ENCODE measurements at places on chromosomes 6 and 20.

GRCh38 chr20:32608664-32609015 lies 23.5 kb upstream of the NOL4L start:
- no peak for DNase-seq

GRCh38 chr6:169237496-169238134 lies 16.0 kb downstream of the THBS2 start:
- no peak for DNase-seq

- no peak for DNase-seq
Observed at GRCh38 chr20:43987531-43987930, 72.9 kb downstream of the TOX2 start.

DNA sequence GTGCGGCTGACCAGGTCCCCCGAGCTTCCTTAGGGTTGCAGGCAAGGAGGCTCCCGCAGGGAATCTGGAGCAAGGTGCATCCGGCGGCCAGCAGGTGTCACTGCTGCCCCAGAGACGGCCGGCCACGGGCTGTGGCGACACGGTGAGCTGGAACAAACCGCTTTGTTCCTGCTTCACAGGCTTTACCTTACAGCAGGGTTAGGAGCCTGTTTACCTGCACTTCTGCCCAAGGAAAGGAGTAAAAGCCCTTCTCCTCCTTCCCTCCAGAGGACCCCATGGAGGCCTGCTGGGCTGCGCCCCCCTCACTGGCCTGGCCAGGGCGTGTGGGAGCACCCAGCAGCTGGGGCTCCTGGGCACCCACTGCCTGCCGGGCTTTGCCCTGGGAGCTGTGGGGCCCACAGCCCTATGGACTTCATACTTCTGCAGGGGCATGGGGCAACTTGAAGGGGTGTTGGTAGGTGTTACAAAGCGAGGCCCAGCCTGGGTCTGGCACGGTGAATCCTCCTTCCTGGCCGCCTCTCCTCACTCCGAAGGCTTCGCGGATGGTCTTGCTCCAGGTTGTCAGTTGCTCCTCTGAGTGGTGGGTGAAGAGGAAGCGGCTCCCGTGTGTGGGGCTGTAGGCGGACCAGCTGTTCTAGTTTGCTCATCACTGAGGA lies 88.4 kb downstream of the CDC5L start:
- peak; percentile 22 for DNase-seq

DNA sequence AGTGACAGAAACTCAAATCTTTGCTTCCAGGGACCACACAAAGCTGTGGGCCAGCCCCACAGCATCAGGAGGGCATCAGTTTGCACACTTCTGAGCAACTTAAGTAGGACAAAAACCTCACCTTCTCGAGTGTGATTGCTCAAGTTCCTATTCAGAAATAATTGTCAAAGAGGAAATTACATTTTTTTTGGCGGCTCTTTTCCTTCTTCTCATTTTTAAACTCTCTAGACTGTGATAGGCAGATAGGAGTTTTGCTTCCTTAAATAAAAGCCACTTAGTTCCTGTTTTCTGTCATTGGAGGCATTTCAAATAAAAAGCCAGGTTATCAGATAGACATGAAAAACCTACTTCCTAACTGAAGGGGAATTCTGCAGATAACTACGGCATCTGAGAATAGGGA lies 11.2 kb upstream of the TAGAP start:
- DNase-seq: no peak

DNA sequence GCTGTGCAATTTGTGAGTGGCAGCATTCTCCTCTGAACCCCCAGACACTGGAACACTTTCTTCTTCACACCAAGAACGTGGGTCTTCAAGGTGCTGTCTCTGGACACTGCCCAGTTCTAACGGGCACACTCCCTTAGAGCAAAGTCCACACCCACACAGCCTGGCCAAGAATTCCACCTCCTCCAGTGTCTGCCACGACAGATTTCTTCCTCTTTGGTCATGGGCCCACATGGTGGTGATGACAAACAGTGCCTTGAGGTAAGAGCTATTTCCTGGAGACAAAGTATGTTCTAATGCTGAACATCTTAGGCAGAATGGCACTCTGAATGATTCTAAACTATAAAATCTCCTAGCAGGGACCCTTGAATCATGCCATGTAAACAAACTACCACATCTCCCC lies 25.5 kb upstream of the SSTR4 start:
- DNase-seq: no peak

GRCh38 chr6:168699631-168700295 lies 258.8 kb downstream of the SMOC2 start:
- no peak for DNase-seq

- no peak for DNase-seq
Observed at GRCh38 chr20:53657279-53657678, 63.6 kb upstream of the ZNF217 start.

DNA sequence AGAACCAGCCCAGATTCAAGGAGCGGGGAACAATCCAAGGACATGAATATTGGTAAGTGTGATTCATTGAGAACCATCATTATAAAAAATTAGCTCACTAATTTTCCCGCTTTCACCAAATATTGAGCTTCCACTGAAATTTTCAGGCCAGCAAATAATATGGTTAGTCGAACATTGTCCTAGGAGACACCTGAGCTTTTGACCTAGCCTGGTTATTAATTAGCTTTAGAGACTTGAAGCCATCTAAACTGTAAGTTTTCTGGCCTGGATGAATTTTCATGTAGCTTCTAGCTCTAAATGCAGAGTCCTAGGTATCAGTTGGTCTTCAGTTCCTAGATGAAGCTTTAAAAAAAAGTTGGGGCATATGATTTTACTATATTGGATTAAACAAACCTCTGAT lies 17.1 kb upstream of the RALGAPA2 start:
- no peak for DNase-seq

DNA sequence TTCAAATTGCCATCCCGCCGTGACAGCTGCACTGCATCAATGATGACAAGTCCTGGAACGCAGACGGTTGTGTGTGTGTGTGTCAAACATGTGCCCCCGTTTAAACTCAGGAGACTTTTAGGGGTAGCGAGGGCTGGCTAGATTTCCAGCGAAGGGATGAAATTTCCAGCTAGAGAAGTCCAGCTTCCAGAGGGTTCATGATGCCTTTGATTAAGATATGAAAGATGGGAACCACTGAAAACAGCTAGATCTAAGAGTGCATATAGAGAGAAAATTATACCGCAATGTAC lies 644 bp downstream of the KIZ start:
- DNase-seq: no peak

GRCh38 chr20:48003021-48003420 lies 217.7 kb upstream of the SULF2 start:
- DNase-seq: no peak

DNA sequence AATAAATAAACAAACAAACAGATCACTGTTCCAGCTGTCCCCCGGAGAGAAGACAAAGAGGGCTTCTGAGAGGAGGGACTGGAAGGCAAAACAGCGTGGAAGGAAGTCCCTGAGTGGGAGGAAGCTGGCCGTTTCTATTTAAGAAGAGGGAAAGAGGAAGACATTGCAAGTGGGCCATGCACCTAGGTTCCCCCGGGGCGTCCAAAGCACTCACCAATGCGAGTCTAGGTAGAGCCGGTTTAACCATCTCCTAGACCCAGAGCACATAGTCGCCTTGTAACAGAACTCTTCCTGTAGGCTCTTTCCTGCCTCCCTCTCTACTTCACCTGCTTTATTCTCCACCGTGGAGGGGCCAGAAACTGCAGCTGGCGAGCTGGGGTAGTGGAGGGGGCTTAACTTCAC lies 158.4 kb downstream of the ZDHHC14 start:
- DNase-seq: no peak

- no peak for DNase-seq
Observed at GRCh38 chr20:49559411-49560081, 8.4 kb downstream of the PTGIS start.

- no peak for DNase-seq
Observed at GRCh38 chr6:25590986-25591385, 61.0 kb upstream of the SCGN start.

DNA sequence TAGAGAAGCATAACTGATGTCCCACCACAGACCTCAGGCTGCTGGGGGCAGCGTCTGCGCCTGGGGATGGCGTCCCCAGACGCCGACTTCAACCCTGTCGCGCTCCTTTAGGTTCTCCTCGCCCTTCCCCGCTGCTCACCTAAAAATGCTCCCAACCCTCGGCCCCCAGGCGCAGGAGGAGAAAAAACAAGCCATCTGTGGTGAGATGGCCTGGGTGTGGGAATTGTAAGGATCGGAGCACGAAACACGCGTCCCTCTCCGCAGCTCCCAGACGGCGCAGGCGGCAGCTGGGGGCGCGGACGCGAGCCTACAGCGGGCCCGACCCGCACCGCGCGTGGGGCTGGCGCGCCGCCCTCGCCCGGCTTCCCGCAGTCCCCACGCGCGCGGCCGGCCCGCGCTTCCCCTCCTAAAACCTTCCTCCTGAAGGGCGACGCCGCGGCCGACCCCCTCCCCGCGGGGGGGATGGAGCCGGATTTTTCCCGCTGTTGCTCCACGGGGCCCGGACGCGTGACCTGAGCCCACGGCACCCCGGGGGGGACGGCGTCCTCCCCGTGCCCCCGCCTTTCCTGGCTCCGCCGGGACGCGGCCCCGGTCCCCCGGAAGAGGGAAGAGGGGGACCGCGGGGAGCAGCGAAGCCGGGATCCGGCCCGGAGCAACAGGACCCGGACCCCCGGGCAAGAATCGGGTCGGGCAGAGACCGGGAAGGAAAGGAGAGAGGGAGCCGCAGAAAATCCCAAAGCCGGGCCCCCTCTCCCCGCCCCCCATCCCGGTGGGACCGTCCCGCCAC lies 611 bp downstream of the EPB41L2 start:
- DNase-seq: no peak

DNA sequence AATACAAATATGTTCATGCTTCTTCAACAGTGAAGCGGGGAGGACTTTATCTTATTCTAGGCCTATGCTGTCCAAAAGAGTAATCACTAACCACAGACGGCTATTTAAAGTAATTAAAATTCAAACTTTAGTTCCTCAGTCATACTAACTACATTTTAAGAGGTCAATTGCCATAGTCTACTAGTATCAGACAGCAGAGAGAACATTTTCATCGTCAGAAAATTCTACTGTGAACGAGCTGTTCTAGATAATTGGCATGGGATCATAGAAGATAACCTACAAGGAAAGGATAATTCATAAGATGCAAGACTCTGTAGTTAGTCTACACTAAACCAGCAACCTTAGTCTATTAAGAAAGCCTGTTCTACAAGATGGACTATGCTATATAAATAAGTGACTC lies 44.4 kb downstream of the PRKN start:
- DNase-seq: no peak

DNA sequence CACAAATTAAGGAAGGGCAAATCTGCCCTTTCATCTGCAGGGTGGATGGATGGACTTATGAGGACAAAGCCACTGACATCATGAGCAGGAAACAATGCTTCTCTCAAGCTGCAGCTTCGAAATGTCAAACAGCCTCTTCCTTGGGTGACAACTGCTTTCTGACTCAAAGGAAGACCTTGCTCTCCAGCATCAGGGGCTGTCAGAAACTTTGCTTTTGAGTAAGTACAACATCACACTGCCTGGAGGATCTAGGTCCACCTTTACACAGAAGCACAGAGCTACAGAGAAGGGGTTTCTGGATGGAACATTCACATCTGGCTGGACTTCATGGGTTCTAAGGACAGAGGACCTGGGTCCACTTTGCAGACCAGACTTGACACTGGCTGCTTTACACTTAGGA lies 5.9 kb downstream of the CST1 start:
- no peak for DNase-seq

DNA sequence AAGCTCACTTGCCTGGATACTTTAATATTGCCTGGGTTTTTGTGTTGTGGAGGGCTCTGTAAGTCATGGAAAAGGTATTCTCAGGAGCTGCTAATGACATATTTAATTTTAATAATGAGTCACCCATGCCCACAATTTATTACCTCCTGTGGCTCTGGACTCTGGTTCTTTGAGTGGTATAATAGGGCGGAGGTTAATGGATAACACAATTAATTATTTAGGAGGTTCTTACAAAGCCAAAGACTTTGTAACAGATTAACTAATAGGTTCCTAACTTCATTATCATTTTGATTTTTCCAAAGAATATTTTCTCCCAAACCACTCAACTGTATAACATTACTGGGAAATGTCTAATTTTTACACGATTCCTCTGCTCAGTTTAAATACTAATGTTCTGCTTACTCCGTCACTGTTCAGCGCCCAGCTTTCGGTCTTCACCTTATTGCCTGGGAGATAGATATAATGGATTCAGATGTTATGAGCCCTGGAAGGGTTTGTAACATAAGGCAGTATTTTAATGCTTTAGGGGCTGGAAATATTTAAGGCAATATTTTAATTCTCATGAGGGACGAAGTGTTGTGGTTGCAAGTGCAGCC lies 29.4 kb downstream of the PHACTR3 start:
- DNase-seq: no peak

DNA sequence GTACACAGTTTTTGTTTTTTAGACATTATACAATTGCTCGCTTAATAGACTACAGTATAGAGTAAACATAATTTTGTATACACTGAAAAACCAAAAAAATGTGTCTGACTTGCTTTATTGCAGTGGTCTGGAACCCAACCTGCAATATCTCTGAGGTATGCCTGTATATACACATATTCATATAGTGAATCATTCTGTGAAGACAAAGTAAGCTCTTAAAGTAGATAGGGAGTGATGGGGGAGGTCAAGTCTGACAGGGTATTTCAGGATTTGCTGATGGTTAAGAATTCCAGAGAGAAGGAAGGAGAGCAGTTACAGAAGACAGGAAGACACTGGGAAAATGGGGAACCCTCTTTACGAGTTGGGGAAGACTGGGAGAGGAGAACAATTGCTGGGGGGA lies 417.9 kb downstream of the CD109 start:
- no peak for DNase-seq

DNA sequence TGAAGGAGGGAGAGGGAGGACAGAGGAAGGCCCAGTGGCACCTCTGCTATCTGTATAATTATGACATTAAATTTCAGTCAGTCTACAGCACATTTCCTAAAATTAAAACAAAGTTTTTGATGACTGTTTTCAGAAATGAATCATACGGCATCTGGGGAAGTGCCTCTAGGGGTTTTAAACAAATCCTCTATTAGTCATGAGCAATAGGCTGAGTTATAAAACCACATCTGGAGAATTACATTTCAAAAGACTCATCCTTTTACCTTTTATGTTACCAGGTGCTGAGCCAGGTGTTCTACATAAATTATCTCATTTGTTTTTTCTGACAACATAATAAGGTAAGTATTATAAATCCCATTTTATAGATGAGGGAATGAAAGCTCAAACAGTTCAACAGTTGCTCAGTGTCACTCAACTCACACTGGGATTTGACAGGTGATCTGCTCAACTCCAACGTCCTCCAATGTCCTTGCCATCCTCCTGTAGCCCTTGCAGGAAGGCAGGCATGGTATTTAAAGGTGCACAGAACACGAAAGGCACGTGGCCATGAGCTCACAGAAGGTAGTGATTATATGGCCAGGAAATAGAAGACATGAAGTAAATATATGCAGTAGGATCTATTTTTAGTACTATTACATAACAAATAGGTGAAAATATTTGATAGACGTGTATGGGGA lies 184.2 kb upstream of the MAN1A1 start:
- no peak for DNase-seq
